ENCODE measurements at places on chromosomes 5 and 9.

GRCh38 chr9:19122490-19123042 lies 4.7 kb downstream of the PLIN2 start:
- DNase-seq, result no peak

DNA sequence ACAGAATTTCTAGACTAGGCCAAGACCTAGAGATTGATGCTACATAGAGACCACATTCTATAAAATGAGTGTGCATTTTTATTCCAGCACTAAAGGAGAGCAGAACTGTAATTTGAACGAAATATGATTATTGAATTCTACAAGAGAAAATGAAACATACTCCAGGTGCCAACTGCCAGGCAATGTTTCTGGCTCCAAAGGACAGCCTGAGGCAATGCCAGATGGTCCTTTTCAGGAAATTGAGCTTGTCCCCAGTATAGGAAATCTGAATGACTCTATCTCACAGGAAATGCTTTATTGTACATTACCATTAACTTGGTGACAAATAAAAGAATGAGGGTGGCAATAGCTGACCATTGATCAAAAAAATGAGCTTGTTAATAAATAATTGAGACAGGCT lies 28.8 kb upstream of the RASGRF2 start:
- no peak for DNase-seq

DNA sequence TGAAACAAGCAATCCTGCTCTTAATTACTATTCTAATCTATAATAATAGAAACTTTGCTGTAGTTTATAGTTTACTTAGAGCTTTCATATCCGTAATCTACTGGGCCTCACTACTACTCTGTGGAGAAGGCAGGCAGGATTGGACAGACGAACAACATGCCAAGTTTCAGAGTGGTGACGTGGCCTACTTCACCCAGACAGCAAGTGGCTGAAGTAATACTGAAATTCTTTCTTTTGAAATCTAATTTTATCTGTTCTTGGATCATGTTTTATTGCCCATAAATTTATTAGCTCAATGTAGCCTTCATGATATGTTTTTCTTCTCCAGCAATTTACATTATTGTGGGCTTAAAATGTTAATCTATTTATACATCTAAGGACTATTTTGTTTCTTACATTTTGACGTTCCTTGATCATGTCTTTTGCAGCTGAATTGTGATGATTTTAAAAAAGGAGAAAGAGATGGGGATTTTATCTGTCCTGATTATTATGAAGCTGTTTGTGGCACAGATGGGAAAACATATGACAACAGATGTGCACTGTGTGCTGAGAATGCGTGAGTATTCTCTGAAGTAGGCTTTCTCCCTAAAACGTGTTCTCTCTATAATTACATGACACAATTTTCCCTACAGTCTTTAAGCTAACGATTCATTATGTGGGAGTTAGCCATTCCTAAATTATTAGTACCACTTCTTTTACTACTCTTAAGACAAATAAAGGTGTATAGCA lies 22.4 kb downstream of the SPINK5 start:
- no peak for DNase-seq

DNA sequence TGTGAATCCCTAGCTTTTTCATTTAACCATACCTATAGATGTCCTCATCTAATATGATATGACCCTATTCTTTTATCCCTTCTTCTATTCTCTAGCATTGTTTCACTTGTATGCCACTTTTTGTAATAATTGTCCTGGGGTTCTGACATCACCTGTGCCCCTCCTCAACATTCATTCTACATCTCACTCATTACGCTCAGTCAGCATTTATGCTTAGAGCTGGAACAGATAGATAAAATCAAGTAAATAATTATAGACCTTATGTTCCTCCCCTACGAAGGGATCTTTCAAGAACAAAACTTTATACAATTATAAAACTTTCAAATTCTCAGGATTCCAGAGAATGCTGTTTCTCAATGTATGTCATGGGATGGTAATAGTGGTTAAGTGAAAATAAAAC lies 18.0 kb downstream of the GABRA6 start:
- no peak for DNase-seq

DNA sequence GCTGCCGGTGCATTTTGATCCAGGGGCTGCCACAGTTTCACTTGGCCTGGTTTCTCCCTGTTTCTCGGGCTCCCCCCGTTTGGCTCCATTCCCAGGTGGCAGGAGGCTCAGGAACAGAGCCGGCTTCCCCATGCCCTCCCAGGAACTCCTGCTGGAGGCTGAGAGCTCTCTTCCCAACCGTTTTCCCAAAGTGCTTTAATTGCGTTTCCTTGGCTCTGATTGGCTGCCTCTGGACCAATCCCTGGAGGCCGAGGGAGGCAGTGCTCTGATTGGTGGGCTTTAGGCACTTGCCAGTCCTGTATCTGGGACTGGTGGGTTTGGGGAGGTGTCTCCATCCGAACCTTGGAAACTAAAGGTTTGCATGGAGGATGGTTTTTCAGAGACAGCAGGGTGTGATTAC lies 4.9 kb downstream of the TSPAN17 start:
- no peak for DNase-seq

- DNase-seq, result no peak
Measured at GRCh38 chr9:101409079-101409477, 10.4 kb downstream of the ZNF189 start.

DNA sequence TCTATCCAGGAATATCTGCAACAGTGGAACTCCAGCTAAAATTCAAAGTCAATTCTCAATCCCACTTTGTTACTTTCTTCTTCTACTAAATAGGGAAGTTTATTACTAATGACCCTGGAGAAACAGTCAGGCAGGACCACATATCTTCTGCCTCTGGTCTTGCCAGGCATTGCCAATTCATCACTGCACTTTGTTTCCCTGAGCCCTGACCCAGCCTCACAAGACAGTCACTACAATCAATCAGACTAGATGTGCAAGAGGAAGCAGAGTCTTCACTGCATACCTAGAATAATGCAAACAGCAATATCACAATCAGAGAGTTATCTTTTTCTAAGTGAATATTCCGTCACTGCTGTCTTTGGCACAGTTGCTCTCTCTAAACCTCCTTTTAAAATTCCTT lies 74.9 kb upstream of the GAS1 start:
- no peak for DNase-seq

DNA sequence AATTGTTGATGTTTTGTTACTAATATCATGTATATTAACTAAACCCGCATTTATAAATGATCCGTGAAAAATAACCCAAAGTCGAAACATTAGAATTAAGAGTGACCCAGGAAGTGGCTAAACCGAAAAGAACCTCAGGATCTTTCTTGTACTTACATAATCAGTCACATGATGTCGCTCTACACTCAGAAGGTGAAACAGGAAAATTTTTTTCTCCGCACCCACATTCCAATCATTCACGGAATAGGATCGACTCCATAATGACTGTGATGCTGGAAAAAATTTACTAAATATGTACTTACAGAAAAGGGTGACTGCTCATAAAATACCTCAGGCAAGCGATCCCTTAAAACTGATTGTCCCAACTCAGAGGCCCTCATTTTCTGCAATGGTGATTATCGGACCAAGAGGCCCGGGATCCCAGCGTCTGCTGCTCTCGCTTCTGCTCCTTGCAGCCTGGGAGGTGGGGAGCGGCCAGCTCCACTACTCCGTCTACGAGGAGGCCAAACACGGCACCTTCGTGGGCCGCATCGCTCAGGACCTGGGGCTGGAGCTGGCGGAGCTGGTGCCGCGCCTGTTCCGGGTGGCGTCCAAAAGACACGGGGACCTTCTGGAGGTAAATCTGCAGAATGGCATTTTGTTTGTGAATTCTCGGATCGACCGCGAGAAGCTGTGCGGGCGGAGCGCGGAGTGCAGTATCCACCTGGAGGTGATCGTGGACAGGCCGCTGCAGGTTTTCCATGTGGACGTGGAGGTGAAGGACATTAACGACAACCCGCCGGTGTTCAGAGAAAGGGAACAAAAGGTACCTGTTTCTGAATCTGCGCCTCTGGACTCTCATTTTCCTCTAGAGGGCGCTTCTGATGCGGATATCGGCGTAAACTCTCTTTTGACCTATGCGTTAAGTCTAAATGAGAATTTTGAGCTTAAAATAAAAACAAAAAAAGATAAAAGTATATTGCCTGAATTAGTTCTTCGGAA lies at the start of gene PCDHA12:
Gene PCDHA12, plus strand, starts transcription at position 224 of the 981 bp plus-strand sequence. Its CDS starts 165 bp downstream, at position 389.
- no peak for DNase-seq

DNA sequence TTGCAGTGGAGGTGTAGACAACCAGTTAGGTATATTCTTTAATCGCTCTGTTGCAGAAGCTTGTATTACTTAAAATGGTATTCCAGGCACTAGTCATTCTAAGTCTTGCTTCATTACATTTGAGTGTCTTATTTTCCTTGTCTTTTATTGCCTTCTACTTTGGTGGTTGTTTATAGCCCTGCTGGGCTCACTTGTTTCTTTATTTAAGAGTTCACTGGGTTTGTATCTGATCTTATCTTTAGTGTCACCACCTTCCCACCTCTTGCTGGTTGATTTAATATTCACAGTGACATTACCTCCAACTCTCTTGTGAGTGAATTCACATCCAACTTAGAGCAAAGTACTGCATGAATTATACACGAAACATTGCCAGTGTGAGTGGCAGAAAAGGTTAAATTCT lies 83.6 kb upstream of the BNC2 start:
- DNase-seq, result no peak

- DNase-seq, result no peak
Measured at GRCh38 chr9:119501374-119501773, 132.1 kb upstream of the BRINP1 start.

DNA sequence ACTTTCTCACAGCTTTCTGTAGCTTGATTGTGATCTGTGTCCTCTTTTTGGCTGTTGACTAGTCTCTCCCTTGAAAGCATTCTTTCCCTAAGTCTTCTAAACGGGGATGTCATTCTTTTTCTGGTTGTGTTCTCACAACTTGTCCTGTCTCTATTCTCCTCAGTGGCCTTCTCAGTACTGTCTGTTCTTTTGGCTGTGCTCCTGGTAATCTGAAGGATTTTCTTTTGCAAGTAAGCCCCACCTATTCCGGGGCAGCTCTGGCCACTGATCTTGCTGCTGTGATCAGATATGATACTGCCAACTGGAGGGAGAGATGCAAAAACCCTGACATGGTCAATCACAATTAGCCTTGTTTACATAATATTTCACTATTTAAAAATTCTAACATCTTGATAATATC lies 172.2 kb downstream of the CDC42SE2 start:
- DNase-seq, result no peak

GRCh38 chr9:130997925-130998596 lies 10.9 kb upstream of the LAMC3 start:
- peak; percentile 26 for DNase-seq

GRCh38 chr5:2797160-2797559 lies 45.7 kb upstream of the IRX2 start:
- no peak for DNase-seq

GRCh38 chr5:35438786-35439185 lies 178.9 kb upstream of the SPEF2 start:
- DNase-seq, result peak; percentile 10
